Hindlimb muscle (tissue), 1 donor: ENCODE measurements at places on chromosomes 2 and 18.

GRCh38 chr2:235078182-235078581 is 126.4 kb downstream of the SH3BP4 start:
- DNase-seq = no peak

DNA sequence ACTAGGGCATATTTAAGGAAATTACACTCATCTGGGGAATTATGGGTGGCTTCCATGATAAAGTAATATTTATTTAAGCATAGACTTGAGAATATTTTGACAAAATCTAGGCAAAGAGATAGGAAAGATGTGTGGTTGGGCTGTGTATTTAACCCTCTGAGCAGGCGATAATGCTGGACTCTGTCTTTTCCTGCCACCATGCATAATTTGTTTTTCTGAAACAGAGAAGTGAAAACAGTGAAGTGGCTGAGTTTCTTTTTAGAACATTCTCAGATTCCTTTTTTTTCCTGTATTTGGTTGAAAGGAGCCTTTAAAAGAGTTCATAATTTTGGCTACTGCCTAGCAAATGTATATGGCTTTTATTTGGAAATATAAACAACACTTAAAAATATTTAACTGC is 104.8 kb upstream of the CDH19 start:
- DNase-seq = no peak

- DNase-seq = no peak
Measured at GRCh38 chr2:207091928-207092327, 73.8 kb downstream of the KLF7 start.

DNA sequence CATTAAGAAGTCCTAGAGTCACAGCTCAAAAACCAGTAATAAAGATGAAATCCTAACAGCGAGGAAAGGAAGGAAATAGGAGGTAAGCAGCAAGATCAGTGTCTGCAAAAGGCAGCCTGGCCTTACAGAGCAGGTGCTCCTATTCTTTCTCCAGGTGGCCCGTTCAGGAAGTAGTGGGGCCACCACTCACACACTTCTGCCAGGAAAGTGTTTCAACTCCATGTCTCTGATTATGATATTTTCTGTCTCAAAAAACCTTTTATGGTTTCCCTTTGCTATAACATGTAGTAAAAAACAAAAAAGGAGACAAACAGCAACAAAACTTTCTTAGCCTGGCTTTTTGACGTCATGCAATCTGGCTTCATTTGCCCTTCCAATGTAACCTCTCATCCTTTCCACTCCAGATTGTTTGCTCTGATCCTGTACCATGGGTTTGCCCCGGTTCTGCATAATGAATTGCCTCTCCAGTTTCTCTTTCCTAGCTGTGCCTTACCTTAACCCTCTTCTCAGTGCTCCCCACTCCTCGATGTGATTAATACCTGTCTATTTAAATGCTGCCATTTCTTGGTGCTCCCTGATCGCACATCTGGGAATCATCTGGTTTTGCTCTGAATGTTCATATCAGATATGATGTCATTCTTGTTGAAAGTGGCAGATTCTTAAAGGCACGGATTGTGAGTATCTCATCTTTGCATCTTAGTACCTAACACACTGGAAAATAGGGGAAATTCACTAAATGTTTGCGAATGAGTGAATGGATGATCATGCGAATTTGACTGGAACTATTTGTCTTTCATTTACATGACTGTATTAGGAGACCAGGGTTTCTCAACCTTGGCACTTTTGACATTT is 50.6 kb upstream of the PTPRM start:
- DNase-seq = no peak

GRCh38 chr18:35158728-35159450 is 81.9 kb upstream of the ZNF397 start:
- no peak for DNase-seq

- no peak for DNase-seq
Measured at GRCh38 chr18:42517896-42518295, 562.9 kb downstream of the PIK3C3 start.

DNA sequence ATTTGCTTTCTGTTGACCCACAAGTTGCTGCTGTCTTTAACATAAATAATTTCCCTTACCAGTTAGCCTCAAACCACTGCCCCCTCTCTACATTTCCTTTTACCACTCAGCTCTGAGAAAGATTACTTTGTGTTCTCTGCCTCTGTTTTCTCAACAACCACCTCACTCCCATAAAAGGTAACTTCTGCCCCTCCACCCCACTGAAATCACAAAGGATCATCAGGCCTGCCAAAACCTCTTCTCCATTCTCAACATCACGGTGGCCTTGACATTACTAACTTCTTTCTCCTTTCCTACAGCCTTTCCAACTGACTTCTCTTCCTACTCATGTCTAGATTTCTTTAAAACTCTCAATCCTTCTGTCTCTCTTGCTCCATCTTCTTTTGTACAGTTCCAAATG is 10.1 kb downstream of the ACADL start:
- DNase-seq = no peak

- no peak for DNase-seq
Measured at GRCh38 chr18:31399306-31400032, 22.9 kb downstream of the DSG4 start.
